Stimulated activated CD8-positive, alpha-beta memory T cell treated with anti-CD3 and anti-CD28 coated beads, Interleukin-15, amount 100 ng/mL, for 24 hours (primary cell): ENCODE measurements at places on chromosomes 11 and 22.
A peak's percentile ranks its signal among the peaks of the same experiment; 100 is the strongest.

DNA sequence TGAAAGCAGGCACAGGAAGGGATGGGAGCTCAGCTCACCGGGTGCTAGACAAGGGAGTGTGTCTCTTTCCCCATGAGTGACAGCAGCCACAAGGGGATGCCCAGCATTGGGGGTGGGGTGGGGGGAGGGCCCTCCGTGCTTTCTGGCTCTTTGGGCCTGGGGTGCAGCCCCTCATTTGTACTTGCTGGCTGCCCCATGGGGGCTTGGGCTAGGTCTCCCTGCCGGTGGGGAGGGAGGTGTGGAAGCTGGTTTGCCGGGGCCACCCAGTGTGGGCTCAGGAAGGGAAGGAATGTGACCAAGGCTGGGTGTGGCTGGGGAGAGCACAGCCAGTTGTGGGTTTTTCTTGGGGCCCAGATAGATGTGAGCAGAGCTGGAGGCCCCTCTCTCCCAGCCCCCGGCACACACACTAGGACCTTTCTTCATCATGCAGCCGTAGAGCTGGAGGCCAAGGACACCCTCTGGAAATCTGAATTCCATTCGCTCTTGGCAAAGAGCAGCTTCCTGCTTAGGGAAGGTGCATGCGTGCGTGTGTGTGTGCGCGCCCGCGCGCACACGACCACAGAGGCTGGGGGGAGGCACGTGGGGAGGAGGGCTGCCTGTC, 25.8 kb downstream of the KCNQ1OT1 start:
- no peak for DNase-seq

DNA sequence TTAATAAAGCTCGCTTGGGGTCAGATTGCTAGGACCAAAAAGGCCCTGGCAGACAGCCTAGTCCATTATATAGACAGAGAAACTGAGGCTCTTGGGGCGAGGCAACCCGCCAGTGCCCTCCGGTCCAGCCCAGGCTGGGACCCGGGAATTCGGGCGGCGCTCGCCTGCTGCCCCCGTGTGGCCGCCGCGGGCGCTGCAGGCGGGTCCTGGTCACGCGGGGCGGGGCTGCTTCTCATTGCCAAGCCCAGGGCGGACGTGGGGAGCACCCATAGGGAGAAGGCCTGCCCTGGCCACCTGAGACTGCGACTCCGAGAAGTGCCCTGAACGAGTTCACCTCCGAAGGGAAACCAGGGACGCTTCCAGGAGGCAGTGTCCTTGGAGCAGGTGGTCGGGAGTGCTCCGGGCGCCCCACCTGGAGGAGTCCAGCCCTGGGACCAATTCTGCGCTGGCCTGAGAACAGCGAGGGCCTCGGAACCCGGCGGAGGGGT, 36.0 kb upstream of the CSNK1E start:
- peak; percentile 79 for DNase-seq

DNA sequence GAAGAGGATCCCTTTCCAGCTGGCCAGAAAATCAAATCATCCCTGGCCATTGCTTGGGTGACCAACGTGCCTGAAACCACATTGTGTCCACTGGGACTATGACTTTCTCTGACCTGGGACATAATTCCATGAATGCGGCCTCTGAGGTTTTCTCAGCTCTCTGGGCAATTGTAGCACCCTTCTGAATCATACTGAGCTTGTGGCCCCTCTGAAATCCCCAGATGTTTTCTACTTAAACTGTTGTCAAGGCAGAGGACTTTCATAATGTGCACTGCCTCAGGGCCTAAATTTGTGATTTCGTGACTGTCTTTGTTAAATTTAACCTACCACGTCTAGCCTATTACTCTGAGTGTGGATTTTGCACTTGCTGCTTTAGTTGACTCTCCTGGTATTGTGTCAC, 321.1 kb upstream of the PLET1 start:
- no peak for DNase-seq

DNA sequence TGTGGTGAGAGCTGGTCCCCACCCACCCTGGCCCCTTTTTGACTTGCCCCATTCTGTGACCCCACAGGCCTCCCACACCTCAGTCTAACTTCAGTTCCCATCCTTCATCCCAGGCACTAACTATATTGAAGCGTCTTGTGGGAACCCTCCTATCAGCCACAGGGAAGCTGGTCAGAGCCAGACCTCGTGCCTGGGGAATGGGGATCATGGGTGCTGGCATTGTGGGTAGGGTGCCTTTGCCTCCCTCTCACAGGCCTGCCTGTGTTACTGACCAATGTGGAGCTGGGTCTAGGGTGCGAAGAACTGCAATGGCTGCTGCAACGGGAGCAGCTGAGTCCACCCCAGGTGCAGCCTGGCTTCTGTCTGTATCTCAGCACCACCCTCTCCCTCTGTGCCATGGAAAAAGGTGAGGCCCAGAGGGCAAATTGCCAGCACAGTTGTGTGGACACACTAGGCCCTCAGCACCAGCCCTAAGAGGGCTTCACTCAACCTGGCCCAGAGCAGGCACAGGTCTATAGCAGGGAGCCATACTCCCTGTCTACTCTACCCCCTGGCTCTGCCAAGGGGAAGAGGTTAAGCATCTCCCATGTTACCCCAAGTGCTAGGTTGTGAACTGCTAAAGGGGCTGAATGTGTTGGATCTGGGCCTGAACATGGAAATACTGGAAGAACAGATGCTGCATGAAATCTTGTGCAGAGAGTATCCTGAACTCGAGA, 37.3 kb downstream of the RRP8 start:
- DNase-seq, result no peak

DNA sequence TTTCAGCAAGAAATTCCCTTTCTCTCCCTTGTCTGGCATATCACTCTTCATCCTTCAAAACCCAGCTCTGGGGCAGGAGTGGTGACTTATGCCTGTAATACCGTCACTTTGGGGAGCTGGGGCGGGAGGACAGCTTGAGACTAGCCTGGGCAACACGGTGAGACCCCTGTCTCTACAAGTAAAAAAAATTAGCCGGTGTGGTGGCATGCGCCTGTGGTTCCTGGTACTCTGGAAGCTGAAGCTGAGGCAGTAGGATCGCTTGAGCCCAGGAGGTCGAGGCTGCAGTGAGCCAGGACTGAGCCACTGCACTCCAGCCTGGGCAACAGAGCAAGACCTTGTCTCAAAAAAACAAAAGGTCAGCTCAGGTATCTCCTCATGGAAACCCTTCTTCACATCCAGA, 1.4 kb upstream of the RCE1 start:
- DNase-seq, result no peak

GRCh38 chr11:130847517-130847916, 68.8 kb downstream of the SNX19 start:
- no peak for DNase-seq

GRCh38 chr11:43505171-43505570, 146.5 kb downstream of the TTC17 start:
- no peak for DNase-seq

GRCh38 chr11:65204646-65205601, 23.2 kb downstream of the CAPN1 start:
- no peak for DNase-seq

DNA sequence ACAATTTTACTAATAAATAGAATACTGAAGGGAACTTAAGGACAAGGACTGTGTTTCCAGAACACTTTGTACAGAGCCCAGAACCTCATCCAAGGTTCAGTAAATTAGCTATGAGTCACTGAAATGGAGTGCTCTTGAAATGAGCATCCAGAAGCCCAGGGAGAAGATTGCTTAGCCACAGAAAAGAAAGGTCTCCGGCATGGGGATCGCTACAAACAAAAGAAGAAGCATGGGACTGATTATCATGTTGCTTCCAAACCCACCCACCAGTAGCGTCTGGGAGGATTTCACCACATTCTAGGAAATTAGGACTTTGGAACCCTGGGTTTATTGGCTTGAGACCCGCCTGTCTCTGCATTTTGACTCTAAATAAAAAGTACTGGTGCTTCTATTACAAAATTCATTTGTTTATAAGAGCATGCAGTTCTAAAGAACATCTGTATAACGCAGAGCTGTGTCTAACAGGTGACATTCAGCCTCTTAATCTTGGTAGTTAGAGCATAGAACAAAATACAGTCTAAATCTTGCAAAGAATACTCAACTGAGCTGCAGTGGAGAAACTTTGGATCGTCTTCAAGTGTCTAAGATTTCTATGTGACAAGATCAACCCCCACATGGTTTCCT, 35.9 kb upstream of the SESN3 start:
- no peak for DNase-seq

DNA sequence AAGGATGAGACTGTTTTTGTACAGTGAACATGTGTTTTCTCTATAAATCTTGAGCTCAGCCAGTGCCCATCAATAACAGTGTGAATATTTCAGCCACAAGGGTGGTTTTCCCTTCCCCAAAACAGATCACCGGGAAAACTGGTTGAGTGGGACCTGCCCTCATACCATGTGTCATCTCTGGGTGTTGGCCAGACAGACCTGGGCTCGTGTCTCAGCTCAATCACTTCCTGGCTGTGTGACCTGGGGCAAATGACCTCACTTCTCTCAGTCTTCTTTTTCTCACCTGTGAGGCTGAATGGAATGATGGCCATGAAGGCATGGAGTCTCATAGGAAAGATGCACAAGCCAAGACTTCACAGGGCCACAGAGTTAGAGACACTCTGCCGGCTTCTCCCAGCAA, 74.7 kb downstream of the COMMD9 start:
- DNase-seq, result no peak

GRCh38 chr11:41392596-41392995, 66.9 kb downstream of the LRRC4C start:
- no peak for DNase-seq

DNA sequence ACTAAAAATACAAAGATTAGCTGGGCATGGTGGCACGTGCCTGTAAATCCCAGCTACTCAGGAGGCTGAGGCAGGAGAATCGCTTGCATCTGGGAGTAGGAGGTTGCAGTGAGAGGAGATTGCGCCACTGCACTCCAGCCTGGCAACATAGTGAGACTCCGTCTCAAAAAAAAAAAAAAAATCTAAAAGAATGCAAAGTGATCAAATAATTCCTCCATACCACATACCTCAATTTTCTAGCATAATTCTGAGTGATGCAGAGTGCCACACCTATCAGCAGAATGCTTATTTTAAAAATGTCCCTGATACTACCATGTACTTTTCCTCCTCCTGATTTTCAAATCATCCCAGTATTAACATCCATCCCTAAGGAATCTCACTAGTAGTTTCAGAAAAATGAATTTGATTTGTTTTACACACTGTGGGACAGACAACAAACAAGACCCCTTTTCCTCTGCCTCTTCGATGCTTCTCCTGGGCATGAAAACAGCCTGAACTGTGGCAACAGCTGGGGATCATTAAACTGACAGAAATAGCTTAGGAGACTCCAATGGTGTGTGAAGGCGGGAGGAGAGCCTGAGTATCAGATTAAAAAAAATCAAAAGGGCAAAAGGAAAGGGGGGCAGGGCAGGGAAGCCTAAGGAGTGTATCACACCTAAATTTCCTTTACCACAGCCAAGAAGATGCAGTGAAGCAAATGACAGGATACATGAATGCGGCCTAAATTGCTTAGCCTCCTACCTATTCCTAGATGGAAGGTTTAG, 114.7 kb downstream of the SGSM3 start:
- DNase-seq, result no peak

- no peak for DNase-seq
Measured at GRCh38 chr11:119065369-119065768, 2.2 kb upstream of the VPS11 start.

GRCh38 chr11:64923151-64923661, 1.3 kb upstream of the PPP2R5B start:
- DNase-seq, result no peak

- DNase-seq, result no peak
Measured at GRCh38 chr11:66080055-66080817, 10.2 kb downstream of the PACS1 start.

- DNase-seq, result no peak
Measured at GRCh38 chr11:80970037-80970436, 1529.2 kb upstream of the TENM4 start.

DNA sequence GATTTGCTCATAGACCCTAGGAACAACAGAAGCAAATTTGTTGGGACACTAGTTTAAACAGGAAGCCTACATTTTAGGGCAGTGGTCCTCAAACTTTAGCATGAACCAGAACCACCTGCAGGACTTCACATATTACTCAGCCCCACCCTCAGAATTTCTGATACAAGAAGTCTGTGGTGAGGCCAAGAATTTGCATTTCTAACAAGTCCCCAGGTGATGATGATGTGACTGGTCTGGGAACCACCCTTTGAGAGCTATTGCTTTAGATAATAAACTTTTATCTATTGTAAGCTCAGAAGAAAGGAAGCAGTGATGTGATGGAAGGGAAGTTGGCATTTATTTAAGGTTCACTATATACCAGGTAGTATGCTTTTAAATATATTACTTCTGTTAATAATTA, 194.0 kb downstream of the FAM181B start:
- DNase-seq, result no peak
